Esophagus muscularis mucosa (tissue), 4 donors: ENCODE measurements at places on chromosomes 7 and 10. TPM values are rescaled to one million over a fixed set of nuclear protein-coding genes. Genes with fewer than 3 reads are reported as not detected.

GRCh38 chr7:122412441-122412840, 107.9 kb upstream of the FEZF1 start:
- no peak for DNase-seq
- no peaks in the 10 kb centered on the region for H3K27me3 ChIP-seq
- H3K4me3 ChIP-seq = no peak overlapping the region
- H3K27ac ChIP-seq = no peak overlapping the region

DNA sequence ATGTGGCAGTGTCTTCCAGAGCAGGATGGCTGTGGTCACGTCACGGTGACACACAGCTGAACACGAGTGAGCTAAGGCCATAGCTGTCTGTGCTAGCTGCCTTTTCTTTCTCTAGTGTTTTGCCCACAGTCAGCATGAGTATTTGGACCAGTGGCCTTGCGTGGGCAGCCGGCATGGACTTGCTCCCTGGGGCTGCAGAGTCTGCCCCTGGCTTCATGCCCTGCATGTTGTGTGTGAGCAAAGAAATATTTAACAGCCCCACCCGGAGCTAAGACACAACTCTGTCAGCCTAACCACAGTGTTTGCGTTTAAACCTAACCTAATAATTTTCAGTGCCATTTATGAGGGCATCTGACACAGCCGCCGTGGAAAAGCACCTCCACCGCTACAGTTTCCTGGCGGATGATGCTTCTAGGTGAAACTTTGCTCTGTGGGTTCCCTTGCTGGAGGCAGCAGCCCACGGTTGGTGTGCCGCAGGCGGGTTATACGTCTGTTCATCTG, 14.6 kb downstream of the CHST12 start:
- H3K27ac ChIP-seq = no peak overlapping the region
- H3K4me1 ChIP-seq = peaks cover 5% of the 10 kb centered on the region
- H3K27me3 ChIP-seq = no peaks in the 10 kb centered on the region

DNA sequence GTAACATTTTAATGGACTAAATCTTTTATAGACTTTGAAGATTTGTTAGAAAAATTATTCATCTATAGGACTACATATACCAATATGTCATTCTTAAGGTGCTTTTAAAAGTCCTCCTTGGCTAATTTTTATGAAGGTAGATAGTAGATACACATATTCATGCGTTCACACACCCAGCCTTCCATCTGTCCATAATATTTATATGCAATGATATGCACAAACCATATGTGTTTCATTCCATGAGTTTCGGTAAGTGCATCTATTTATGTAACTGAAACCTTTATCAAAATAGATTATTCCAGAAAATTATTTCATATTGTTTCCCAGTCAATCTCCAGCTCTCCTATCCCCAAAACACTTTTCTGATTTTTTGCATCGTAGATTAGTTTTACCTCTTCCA, 101.7 kb downstream of the ANLN start:
- no peaks in the 10 kb centered on the region for H3K36me3 ChIP-seq
- no peak overlapping the region for H3K4me3 ChIP-seq
- H3K27ac ChIP-seq = no peak overlapping the region
- no peaks in the 10 kb centered on the region for H3K27me3 ChIP-seq
- H3K4me1 ChIP-seq = peaks cover 8% of the 10 kb centered on the region

GRCh38 chr10:69696073-69696731, 66.2 kb downstream of the FAM241B start:
- no peaks in the 10 kb centered on the region for H3K4me1 ChIP-seq
- no peak for DNase-seq
- H3K27me3 ChIP-seq = no peaks in the 10 kb centered on the region
- no peak overlapping the region for H3K4me3 ChIP-seq
- no peaks in the 10 kb centered on the region for H3K36me3 ChIP-seq
- H3K27ac ChIP-seq = no peak overlapping the region

- no peak overlapping the region for H3K27ac ChIP-seq
- no peaks in the 10 kb centered on the region for H3K36me3 ChIP-seq
- H3K27me3 ChIP-seq = no peaks in the 10 kb centered on the region
- DNase-seq = no peak
- H3K4me3 ChIP-seq = no peak overlapping the region
These were observed 162.8 kb upstream of the ZMIZ1 start for GRCh38 chr10:78905957-78906308.

GRCh38 chr7:32079510-32079909, 9.3 kb upstream of the PDE1C start:
- no peaks in the 10 kb centered on the region for H3K36me3 ChIP-seq
- no peaks in the 10 kb centered on the region for H3K27me3 ChIP-seq
- H3K4me3 ChIP-seq = no peak overlapping the region
- H3K4me1 ChIP-seq = no peaks in the 10 kb centered on the region
- DNase-seq = no peak

- H3K36me3 ChIP-seq = no peaks in the 10 kb centered on the region
- H3K27me3 ChIP-seq = no peaks in the 10 kb centered on the region
- no peak for DNase-seq
- peak overlapping the region; percentile 67 for H3K27ac ChIP-seq
- no peak overlapping the region for H3K4me3 ChIP-seq
- H3K4me1 ChIP-seq = peaks cover 22% of the 10 kb centered on the region
These were observed 190.0 kb downstream of the PLXNA4 start for GRCh38 chr7:132386201-132386681.

GRCh38 chr7:30475580-30475979, 3.0 kb downstream of the NOD1 start:
- H3K36me3 ChIP-seq = no peaks in the 10 kb centered on the region
- no peak for DNase-seq
- no peak overlapping the region for H3K4me3 ChIP-seq
- peak overlapping the region; percentile 84 for H3K27ac ChIP-seq

DNA sequence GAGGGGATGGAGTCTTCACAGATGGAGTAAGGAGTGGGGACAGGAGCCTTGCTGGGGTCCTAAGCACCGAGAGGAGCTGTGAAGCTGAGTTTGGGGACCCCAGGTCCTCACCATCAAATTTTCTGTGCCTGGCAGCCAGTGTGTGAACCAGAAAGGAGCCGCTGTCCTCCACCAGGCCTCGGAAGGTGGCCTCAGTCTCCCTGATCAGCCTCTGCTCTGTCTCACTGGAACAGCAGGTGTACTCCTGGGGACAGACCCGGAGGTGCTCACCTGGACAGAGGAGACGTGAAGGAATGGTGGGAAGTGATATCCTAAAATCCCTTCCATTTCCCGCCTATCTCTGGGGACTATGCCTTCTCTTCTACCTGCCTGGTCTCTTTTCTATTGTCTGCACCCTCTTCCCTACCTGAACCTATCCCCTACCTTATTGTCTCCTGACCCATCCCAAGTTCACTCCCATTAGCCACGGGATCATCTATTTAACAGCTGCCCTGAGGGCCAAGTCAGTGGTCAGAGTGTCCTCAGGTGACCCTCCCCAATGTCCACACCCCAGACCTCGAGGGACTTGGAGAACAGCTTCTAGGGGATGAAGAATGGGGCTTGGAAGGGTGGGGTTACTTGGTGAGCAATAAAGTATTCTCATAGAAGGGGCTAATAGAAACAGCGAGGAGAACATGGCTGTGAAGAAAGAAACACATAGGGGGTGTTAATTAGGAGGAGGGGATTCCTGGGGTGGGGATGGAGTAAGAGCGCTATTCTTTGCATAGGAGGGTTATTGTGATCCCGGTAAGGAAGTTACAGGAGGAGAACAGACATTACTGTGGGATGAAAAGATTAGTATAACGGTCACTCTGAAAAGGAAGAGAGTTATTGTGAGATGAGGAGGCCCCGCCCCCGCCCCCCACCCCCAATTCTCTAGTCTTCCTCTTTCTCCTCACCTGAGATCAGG, 811 bp downstream of the GPC2 start:
- no peaks in the 10 kb centered on the region for H3K36me3 ChIP-seq
- DNase-seq = no peak
- peaks cover 21% of the 10 kb centered on the region for H3K4me1 ChIP-seq

DNA sequence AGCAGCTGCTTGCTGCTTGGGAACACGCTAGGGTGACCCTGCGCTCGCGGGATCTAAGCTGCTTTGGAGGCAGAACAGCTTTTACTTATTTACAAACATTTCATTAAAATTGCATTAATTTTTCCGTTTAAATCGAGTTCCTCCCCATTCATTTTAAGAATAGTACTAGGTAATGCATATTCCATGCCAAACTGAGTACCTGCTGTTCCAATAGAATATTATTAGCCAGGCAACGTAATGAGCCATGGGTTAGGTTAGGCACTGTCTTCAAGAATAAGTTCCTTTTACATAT, 860 bp downstream of the EXOC6 start:
- H3K4me1 ChIP-seq = peaks cover 23% of the 10 kb centered on the region
- H3K36me3 ChIP-seq = no peaks in the 10 kb centered on the region
- H3K27ac ChIP-seq = peak overlapping the region; percentile 86
- DNase-seq = no peak
- H3K27me3 ChIP-seq = no peaks in the 10 kb centered on the region

- H3K27ac ChIP-seq = no peak overlapping the region
- no peak overlapping the region for H3K4me3 ChIP-seq
- H3K27me3 ChIP-seq = no peaks in the 10 kb centered on the region
- no peaks in the 10 kb centered on the region for H3K4me1 ChIP-seq
- DNase-seq = no peak
- no peaks in the 10 kb centered on the region for H3K36me3 ChIP-seq
These were observed 125.0 kb upstream of the FOXK1 start for GRCh38 chr7:4556868-4557793.

HYAL4 gene
- not detected for total RNA-seq
